ENCODE measurements at places on chromosomes 4 and X. TPM values are rescaled to one million over a fixed set of nuclear protein-coding genes. Genes with fewer than 3 reads are reported as not detected.
A peak's percentile ranks its signal among the peaks of the same experiment; 100 is the strongest.

DNA sequence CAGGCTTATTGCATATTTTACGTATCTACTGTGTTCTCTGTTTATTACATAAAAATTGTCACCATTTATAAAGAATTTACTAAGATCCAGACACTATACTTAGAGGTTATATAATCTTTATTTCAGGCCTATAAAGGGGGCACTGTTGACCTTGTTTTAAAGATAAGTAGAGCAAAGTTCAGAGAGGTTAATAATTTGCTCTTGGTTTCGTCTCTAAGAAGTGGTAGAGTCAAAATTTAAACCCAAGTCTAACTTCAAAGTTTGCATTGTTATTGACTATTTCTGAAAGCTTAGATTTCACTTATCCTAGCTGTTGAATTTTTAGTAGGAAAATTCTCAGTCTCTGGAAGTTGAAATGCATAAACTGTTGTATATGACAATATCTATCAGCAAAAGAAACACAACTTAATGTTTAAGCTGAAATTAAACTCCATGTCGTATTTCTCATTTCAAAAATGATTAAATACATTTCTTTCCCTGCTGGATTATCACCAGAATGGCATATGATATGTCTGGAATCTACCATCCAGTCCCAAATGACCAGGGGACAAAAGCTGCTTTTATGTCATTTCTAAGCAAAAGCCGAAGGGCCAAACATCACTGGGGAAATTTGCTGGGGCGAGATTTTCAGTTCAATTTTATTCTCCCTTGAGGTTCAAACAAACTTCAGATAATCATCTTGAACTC lies 138.4 kb downstream of the SLC7A11 start:
- no peak overlapping the region for H3K27ac ChIP-seq
- H3K27me3 ChIP-seq: no peaks in the 10 kb centered on the region
- H3K4me3 ChIP-seq: peak overlapping the region; percentile 35
- H3K4me1 ChIP-seq: no peaks in the 10 kb centered on the region

- H3K27ac ChIP-seq: peak overlapping the region; percentile 56
- no peak overlapping the region for H3K4me3 ChIP-seq
- H3K27me3 ChIP-seq: no peaks in the 10 kb centered on the region
- no peaks in the 10 kb centered on the region for H3K36me3 ChIP-seq
Observed at GRCh38 chr4:2362266-2363055, 56.0 kb downstream of the ZFYVE28 start.

- no peak overlapping the region for H3K27ac ChIP-seq
- no peaks in the 10 kb centered on the region for H3K27me3 ChIP-seq
- no peak overlapping the region for H3K4me3 ChIP-seq
- DNase-seq: no peak
Observed at GRCh38 chrX:53087388-53087831, 5.2 kb downstream of the TSPYL2 start.

DNA sequence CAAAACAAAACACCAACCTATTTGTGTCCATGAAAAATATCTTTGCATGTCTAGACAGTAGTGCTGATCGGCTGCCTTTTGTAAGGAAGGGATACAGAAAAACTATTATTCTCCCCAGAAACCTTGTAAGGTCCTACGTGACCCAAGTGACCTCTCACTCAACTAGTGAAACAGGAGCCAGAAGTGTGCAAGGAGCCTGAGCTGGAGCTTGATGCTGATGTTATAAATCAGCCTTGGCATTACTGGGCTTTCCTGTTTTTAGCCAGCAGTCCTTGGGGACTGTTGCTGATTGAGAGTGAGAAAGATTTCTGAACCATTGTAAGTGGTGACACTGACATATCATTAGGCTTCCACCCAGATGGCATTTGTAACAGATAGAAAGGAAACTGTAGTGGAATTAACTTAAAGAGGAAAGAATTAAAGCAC lies 100.8 kb upstream of the LIMCH1 start:
- peak overlapping the region; percentile 68 for H3K27ac ChIP-seq
- DNase-seq: no peak
- no peaks in the 10 kb centered on the region for H3K27me3 ChIP-seq
- H3K36me3 ChIP-seq: no peaks in the 10 kb centered on the region

- H3K4me1 ChIP-seq: no peaks in the 10 kb centered on the region
- H3K27me3 ChIP-seq: no peaks in the 10 kb centered on the region
- H3K36me3 ChIP-seq: no peaks in the 10 kb centered on the region
- no peak for DNase-seq
Observed at GRCh38 chrX:87397103-87397886, 120.3 kb upstream of the KLHL4 start.

DNA sequence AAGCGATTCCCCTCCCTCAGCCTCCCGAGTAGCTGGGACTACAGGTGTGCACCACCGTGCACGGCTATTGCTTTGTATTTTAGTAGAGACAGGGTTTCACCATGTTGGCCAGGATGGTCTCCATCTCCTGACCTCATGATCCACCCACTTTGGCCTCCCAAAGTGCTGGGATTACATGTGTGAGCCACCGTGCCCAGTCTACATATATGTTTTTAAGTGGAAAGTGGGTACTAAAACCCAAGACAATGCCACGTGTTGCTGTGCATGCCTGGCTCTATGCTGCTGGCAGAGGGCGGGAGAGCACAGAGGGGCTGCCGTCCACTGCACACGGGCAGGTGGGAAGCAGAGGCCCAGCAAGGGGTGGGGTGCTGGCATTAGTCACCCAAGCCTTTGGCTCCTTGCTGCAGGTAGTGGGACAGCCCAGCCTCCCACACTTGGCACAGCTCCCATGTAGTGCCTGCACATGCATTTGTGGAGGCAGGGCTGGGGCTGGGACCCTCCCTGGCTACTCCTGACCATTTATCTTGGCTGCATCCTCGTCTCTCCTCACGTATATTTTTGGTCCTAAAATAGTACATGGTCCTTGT lies 3.5 kb downstream of the EMD start:
- H3K4me1 ChIP-seq: no peaks in the 10 kb centered on the region
- no peak overlapping the region for H3K27ac ChIP-seq
- no peak overlapping the region for H3K4me3 ChIP-seq
- DNase-seq: no peak
- peaks cover 5% of the 10 kb centered on the region for H3K36me3 ChIP-seq
- H3K27me3 ChIP-seq: no peaks in the 10 kb centered on the region

DNA sequence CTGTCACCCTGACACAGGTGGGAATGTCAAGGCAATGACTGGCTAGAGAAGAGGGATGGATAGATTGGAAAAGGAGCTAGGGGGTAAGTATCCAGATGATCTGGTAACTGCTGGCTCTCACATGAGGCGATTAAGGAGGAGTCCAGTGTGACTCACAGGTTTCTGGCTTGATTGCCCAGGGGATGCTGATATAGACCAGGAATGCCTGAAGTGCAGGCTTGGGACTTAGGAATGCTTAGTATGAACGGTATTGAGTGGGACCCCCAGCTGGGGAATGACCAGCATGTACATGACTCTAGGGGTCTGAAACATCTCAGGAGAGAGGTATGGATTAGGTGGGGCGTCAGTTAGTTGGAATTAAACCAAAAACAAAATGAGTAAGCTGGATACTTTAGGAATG lies 65.8 kb upstream of the PRPS1 start:
- no peaks in the 10 kb centered on the region for H3K4me1 ChIP-seq
- no peaks in the 10 kb centered on the region for H3K27me3 ChIP-seq
- H3K4me3 ChIP-seq: no peak overlapping the region

Gene TEX13D
- 0.04 TPM for polyA plus RNA-seq

Gene PCSK1N
- not detected for polyA plus RNA-seq

Gene VMA21
- polyA plus RNA-seq: 15.2 TPM

Measured in psoas muscle (tissue), 8 donors.